GM04503 (cell line): ENCODE measurements at places on chromosomes 5 and 9.

DNA sequence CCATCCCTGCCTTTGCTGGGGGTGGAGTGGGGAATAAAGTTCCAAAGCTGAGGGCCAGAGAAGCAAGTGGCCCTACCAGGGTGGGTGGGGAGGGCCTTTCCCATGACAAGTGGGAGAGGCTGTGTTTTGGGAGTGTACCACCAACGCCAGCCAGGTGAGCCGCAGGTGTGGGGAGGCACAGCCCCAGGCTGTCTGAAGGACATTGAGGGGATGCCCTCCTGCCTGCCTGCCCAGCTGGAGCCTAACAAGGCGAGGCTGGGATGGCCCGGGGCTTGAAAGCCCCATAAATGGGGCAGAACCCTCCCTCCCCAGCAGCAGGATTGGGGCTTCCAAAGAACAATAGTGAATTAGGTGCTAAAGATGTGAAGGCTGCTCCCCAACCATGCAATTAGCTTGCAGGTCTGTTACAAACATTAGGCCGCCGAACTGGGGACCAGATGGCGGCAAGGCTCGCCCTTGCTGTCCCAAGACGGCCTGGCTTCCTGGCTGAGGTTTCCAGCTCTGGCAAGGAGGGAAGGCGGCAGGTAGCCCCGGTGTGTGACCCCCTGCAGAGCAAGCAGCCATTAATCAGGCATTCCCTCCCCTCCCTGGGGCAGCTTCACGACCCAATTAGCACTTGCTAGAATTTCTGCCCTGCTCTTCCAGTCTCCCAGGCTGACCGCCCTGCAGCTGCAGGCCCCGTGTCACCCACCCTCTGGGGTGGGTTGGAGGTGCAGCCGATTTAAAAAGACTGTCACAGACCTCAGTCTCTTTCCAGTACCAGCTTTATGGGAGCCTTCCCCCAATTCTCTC is 42.9 kb downstream of the FGF18 start:
- DNase-seq = no peak

GRCh38 chr9:137077010-137077747 is at the start of gene UAP1L1:
TSS of gene UAP1L1 (plus strand) at chr9:137077517. CDS start at chr9:137077533, 16 bp downstream.
- DNase-seq = no peak

DNA sequence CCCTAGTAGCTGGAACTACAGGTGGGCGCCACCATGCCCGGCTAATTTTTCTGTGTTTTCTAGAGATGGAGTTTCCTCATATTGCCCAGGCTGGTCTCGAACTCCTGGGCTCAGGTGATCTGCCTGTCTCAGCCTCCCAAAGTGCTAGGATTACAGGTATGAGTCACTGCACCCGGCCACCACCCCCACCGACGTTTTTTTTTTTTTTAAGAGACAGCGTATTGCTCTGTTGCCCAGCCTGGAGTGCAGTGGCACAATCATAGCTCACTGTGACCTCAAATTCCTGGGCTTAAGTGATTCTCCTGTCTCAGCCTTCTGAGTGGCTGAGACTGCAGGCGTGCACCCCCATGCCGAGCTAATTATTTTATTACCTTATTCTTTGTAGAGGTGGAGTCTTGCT is 38.2 kb downstream of the WDR70 start:
- DNase-seq = no peak

DNA sequence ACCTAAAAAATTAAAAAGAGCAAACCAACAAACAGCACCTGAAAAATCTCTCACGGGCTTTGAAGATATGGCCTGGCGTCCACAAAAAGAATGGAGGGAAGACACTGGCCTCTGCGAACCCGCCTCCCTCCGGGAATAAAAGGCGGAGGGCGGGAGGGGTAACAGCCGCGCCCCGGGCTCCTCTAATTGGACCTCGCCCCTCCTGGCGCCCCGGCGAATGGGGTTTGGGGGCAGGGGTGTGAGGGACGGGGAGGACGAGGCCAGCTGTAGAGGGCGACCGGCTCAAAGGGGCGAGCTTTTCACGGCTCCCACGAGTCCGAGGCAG is 753 bp downstream of the FANCC start:
- no peak for DNase-seq

DNA sequence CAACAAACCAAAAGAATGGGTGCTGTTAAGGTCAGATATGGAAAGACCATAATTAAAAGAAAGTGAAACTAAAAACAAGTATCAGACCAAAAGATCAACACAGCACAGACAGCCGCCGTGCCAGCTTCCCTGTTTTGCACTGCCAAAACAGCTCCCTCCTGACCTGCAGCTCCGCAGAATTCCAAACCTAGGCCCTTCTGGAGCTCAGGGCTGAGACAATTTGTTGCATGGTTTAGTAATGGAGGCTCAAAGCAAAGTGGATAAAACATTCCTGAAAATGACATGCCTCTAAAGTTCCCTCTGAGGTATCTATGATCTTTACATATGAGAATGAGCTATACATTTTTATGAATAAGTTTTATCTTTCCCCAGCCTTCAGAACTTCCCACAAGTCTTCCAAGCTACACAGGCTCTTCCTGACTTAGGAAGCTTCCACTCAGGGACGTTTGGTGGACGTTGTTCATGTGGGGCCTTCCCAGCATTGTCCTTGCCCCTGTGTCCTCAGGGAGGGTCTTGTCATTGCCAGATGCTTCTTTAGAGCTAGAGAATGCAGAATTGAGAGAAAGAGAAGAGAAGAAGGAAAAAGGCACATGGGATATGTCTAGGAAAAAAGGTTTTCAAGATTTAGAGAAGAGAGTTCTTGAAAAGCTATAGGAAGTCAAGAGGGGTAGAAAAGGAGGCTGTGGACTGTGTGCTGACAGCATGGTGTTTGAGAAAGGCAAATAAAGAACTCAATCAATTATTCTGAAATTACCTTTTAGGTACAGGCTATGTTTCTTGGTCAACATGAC is 28.4 kb upstream of the SSBP2 start:
- no peak for DNase-seq
